Naive thymus-derived CD4-positive, alpha-beta T cell (primary cell): ENCODE measurements at places on chromosomes 5 and 9. TPM values are rescaled to one million over a fixed set of nuclear protein-coding genes. Genes with fewer than 3 reads are reported as not detected.
A peak's percentile ranks its signal among the peaks of the same experiment; 100 is the strongest.

- no peaks in the 10 kb centered on the region for H3K36me3 ChIP-seq
- DNase-seq: no peak
- H3K4me3 ChIP-seq: no peak overlapping the region
- H3K4me1 ChIP-seq: no peaks in the 10 kb centered on the region
- no peaks in the 10 kb centered on the region for H3K27me3 ChIP-seq
- no peak overlapping the region for H3K27ac ChIP-seq
Measured at GRCh38 chr5:94481059-94481458, 137.3 kb downstream of the KIAA0825 start.

DNA sequence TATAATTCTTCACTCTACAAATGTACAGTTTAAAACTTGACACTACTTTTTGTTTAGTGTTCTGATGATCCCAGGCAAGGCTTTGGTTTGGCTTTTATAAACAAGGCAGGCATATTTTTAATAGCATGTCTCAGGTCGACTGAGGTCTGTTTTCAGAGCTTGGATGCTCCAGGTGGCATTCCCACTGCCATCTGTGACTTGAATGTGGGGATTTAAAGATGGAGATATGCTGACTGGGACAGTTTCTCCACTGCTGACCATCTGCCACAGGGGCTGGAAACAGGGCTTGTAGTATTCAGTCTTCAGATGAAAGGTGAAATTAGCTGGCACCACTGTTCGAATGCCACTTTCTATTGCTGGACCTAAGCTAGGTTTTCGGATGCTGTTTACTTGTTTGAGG is 1266.2 kb upstream of the CDH18 start:
- no peaks in the 10 kb centered on the region for H3K27me3 ChIP-seq
- H3K4me1 ChIP-seq: no peaks in the 10 kb centered on the region

DNA sequence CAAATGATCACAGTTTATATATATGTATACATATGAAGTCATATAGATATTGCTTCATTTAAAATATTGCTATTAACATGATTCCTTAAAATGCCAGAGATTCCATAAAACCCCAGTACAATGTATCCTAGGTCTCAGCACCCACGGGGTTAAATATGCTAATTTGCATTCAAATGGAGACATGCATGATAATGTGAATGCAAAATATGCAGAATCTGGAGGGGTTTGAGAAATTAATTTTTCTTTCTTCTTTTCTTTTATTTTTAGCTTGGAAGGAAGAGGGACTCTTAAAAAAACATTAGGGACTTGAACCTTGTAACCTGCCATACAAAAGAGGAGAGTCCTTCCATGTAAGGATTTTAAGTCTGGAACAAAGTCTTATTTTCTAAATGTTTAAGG is 211.9 kb downstream of the MEF2C start:
- H3K36me3 ChIP-seq: no peaks in the 10 kb centered on the region
- H3K27ac ChIP-seq: no peak overlapping the region
- H3K27me3 ChIP-seq: peaks cover 38% of the 10 kb centered on the region
- DNase-seq: no peak
- H3K4me3 ChIP-seq: no peak overlapping the region
- peaks cover 14% of the 10 kb centered on the region for H3K4me1 ChIP-seq

DNA sequence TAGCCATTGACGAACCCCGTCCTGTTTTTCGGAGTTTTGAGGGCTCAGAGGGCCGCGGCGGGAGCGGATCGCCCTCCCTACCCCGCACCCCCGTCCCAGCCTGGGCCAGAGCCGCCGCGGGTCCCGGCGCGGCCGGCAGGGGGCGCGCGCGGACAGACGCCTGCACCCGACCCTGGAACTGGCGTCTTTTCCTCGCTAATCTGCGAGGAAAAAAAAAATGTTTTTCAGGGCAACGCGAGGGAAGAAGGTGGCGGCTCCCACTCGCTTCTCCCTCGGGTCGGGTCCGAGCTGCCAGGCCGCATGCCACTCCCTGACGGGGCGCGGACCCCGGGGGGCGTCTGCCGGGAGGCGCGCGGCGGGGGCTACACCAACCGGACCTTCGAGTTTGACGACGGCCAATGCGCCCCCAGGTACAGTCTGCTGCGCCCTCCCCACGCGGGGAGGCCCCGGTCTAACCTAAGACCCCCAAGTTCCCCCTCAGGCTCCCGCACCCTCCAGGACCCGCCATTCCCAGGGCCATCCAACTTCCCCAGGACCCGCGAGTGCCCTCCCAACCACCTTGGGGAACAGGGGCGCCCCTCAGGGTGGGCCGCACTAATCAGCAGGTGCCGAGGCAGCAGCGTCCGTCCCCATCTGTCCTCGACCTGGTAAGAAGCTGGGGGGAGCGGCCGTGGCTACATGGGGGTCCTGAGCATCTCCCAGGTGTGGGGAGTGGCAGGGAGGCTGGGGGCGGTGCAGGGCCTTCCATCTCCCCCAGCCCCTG is at the start of gene KCNT1:
TSS of gene KCNT1 (plus strand) at position 227 of the 763 bp plus-strand sequence. CDS start at position 301, 74 bp downstream.
- peaks cover 5% of the 10 kb centered on the region for H3K4me1 ChIP-seq
- peak; percentile 31 for DNase-seq
- H3K27me3 ChIP-seq: no peaks in the 10 kb centered on the region
- no peak within 1 kb of the TSS for H3K27ac ChIP-seq
- no peak within 1 kb of the TSS for H3K4me3 ChIP-seq

Gene ORM2
- not detected in 2 replicates for total RNA-seq
